ENCODE measurements at places on chromosomes 5 and 9.

DNA sequence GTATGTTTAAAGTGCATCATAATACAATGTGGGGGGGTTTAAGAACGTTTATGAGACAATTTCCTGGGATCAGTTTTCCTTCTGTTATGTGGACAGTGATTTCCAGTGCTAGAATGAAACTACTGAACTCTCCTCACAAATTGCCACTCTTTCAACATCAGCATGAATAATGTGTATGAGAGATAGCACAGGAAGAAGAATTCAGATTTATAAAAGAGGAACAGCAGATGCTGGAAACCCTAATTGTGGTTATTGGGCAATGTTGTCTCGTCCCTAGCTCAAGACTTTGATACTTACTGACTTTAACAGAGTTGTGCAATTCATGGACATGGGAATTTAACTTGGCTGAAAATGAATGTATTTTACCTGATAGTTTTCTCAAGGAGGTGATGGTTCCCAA is 410.8 kb upstream of the MEF2C start:
- DNase-seq = no peak

- no peak for DNase-seq
These were observed 40.3 kb upstream of the SVEP1 start for GRCh38 chr9:110619831-110620230.

GRCh38 chr5:138469540-138470321 is 4.5 kb downstream of the EGR1 start:
- no peak for DNase-seq

DNA sequence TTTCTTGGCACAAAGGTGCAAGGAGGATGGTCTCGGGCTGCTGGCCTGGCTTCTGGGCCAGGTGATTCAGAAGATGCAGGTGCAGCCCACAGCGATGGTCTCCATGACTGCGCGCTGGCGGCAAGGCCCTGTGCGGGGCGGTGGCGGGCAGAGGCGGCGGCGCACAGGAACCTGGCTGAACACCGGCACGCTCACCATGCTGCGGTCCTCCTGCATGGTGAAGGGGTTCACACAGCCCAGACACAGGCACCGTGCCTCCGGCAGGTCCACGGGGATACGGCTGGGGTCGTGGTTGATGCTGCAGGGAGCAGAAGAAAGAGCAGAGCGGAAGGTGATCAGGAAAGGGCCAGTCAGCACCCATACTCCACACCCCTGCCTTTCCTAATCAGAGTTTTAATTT is 4.8 kb downstream of the IL17B start:
- DNase-seq = no peak

DNA sequence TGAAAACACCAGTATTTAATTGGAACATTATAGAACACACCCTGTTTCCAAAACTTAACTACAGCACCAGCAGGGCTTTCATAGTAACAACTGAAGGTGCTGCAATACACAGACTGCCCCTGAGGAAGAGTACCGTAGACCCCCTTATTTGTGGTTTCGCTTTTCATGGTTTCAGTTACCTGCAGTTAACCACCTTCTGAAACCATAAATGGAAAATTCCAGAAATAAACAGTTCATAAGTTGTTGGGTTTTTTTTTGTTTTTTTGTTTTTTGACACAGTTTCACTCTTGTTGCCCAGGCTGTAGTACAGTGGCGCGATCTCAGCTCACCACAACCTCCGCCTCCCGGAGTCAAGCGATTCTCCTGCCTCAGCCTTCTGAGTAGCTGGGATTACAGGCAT is 9.5 kb upstream of the GLDC start:
- no peak for DNase-seq

- DNase-seq = no peak
These were observed 26.2 kb upstream of the LMX1B start for GRCh38 chr9:126587187-126588185.

DNA sequence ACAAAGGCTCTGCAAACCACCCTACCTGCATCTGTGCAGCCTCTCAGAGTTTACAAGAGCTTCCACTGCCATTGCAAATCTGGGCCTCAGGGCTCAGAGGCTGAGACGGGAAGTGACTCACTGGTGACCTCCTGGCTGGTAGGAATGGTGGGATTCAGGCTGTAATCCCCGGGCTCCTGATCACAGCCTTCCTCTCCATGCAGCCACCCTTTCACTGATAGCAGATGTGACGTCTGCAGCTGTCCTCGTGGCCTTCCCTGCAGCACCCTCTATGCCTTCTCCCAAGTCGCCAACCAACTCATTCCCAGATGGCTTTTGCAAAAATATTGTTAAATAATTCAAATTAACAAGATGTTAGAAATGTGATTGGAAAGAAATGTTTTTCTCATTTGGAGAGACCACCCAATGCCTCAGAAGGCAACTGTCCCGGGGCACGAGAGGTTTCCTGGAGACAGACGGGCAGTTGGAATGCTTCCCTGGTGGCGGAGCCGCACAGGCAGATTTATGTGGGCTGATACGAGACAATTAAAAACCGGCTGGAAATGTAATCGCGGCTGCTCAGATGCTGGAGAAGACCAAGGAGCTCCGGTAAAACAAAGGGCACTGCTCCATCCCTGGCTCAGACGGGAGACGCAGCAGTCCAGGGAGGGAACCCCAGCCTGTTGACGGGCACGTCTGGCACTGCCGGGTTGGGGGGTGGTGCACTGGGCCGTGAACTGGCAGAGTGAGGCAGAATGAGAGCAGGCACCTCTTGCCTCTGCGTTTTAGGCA is 34.4 kb upstream of the SLC25A51 start:
- no peak for DNase-seq

GRCh38 chr9:100714372-100715099 is 136.7 kb downstream of the CAVIN4 start:
- peak; percentile 55 for DNase-seq

GRCh38 chr5:174397206-174397605 is 327.2 kb upstream of the MSX2 start:
- DNase-seq = peak; percentile 41

- no peak for DNase-seq
These were observed 458.3 kb downstream of the SPOCK1 start for GRCh38 chr5:137040641-137041340.

GRCh38 chr9:91589101-91589553 is 165.5 kb upstream of the NFIL3 start:
- peak; percentile 79 for DNase-seq
